ENCODE measurements at places on chromosomes 3 and 15. TPM values are rescaled to one million over a fixed set of nuclear protein-coding genes. Genes with fewer than 3 reads are reported as not detected.

Gene PAQR5
- total RNA-seq, result 102 TPM

Gene XCR1
- total RNA-seq, result not detected

Gene GP5
- total RNA-seq, result not detected

Gene OR4M2
- total RNA-seq, result not detected

All from A549 treated with Hydrocortisone at 1 μM for 4 hours (cell line).